ENCODE measurements at places on chromosomes 2 and 18.

DNA sequence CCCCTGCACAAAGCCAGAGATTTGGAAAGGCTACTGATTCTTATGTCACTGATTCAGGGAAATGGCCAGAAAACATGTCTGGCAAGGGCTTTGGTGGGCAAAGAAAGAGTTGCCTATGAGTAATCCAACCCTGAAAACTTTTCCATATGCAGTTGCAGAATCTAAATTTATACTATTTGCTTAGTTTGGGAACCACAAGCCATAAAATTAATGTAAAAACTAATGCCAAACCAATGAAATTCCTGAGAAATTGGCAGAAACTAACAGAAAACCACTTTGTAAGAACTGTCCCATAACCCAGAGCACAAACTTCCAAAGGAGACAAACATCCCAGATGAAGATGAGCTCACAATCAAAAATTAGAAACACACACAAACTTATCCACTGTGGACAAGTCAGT, 48.8 kb downstream of the TCF4 start:
- no peak for DNase-seq

GRCh38 chr2:11749646-11750349, 3.4 kb downstream of the LPIN1 start:
- DNase-seq, result no peak

GRCh38 chr2:59395119-59395518, 1154.0 kb upstream of the FANCL start:
- no peak for DNase-seq

GRCh38 chr18:38032516-38032915, 466.9 kb upstream of the CELF4 start:
- no peak for DNase-seq

GRCh38 chr2:169050476-169051240, 18.7 kb upstream of the DHRS9 start:
- no peak for DNase-seq

GRCh38 chr2:84879584-84880394, 1.1 kb downstream of the TRABD2A start:
- DNase-seq, result no peak

DNA sequence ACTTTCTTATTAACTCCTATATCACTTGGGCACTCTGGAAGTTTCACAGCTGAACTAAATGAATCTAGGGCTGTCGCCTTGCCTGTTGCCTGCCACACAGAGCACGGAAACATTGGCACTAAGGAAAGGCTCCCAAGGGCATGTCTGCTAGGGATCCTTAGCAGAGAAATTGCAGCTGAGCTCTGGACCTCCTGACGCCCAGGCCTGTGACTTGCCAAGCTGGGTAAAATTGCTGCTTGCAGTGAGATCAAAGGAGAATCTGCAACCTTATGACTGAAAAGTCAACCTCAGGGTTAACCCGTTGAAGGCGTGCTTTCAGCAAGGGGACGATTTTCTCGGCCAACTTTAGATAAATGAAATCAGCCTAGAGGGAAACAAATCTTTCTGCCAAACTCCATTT, 189.8 kb downstream of the NCK2 start:
- peak; percentile 5 for DNase-seq

- no peak for DNase-seq
These were observed 7.2 kb downstream of the HDLBP start for GRCh38 chr2:241308267-241308666.

DNA sequence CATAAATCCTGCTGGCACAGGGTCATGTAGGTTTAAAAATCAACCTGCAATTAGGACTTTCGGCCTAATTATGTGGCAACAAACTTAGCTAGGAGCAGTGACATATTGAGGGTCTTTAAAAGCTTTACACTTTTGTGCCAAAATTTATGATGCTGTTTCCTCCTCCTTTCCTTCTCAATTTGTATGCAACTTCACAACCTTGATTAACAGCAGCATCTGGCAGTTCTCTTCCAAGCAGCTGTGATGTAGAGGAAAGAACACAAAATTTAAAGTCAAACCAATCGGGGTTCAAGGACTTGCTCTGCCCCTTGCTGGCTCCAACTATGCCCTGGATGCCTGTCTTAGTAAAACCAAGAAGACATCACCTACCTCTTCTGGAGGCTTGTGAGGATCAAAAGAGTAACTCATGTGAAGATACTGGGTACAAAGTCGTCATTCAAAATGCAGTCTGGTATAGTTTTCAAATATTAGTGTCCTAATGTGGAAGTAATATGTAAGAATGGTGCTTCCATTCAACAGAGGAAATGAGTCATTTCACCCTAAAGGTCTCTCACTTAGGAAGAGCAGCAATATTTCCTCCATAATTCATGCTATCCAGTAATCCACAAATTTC, 94.7 kb downstream of the ANKRD44 start:
- no peak for DNase-seq

- DNase-seq, result no peak
These were observed 614.4 kb downstream of the CNTNAP5 start for GRCh38 chr2:124639524-124639923.

GRCh38 chr2:20195431-20196033, 29.4 kb downstream of the SDC1 start:
- DNase-seq, result no peak

DNA sequence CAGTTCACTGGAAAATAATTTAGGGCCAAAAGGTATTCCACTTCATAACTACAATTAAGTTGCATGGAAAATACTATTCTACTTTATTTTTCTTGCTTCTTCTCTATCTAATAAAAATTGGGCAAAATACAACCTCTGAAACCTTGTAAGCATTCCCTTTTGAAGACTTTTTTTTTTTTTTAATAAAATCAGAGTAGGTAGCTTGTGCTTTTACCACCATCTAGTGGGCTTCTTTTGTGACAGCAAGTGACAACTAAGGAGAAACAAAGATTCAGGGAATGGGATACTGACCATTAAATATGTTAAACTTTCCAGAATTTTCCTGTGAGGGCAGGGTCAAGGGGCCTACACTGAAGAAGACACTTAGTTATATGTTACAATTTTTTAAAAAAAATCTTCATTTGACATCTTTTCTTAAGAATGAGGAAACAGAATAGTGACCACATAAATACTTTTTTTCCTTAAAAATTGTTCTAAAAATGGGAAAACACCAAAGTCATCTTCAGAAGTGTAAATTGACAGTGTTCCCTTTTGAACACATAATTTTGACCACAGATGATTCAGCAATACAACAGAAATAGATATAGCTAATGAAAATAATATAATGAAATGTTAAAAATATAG, 1183.2 kb upstream of the ACVR2A start:
- DNase-seq, result no peak

DNA sequence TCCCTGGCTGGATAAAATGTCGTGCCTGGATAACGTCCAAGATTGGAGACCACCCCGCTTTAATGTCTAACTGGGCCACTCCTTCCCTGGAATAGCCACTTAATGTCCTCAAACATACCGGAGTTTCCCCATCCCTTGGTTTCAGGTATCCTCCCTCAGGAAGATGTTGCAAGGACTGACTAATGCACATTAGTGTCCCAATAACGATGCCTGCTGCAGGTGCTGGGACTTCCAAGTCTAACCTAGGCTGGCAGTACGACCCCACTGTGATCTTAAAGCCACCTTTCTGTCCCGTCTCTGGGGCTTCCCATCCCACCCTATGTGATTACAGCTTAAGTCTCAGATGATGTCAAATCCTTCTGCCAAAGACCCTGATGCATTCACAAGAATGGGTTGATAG, 1.1 kb upstream of the ATP6V1C2 start:
- no peak for DNase-seq

DNA sequence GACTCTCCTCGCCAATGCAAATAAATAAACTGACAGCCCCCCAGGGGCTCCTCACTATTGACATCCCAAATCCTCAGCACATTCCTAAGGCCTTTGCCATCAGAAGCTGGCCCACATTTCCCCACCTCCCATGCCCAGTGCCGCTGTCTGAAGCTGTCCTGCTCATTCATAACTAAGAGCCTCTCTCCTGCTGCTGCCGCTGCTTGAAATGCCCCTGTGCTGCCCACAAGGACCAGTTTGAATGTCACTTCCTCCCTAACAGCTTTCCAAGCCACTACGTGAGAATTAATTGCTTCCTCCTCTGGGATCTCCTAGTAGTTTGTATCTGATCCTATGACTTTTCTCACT, 151.6 kb upstream of the CAPN13 start:
- DNase-seq, result no peak

DNA sequence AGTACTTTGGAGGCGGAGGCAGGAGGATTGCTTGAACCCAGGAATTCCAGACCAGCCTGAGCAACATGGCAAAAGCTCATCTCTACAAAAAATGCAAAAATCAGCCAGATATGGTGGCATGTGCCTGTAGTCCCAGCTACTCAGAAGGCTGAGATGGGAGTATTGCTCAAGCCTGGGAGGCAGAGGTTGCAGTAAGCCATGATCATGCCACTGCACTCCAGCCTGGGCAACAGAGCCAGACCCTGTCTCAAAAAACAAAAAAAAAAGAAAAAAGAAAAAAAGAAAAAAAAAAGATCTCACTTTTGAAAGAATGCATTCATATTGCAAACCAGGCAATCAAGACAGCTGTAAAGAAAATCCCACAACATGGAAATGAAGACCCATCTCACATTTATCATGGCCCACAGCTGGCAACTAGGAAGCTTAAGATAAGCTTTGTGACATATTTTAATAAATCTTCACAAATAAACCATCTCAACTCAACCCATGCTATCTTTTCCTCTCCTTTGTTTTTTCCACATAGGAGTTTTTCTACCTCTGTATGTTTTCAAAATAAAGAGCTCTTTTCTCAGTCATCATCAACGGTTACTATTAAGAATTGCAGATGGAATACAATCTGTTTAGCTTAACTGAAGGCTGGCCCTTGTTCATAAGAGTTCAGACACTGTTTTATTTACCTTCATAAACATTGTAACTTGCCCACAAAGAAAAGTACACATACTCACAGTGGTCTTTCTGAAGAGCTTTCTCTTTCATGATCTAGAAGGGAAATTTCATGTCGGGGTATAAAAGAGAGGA, 137.0 kb downstream of the MREG start:
- no peak for DNase-seq

DNA sequence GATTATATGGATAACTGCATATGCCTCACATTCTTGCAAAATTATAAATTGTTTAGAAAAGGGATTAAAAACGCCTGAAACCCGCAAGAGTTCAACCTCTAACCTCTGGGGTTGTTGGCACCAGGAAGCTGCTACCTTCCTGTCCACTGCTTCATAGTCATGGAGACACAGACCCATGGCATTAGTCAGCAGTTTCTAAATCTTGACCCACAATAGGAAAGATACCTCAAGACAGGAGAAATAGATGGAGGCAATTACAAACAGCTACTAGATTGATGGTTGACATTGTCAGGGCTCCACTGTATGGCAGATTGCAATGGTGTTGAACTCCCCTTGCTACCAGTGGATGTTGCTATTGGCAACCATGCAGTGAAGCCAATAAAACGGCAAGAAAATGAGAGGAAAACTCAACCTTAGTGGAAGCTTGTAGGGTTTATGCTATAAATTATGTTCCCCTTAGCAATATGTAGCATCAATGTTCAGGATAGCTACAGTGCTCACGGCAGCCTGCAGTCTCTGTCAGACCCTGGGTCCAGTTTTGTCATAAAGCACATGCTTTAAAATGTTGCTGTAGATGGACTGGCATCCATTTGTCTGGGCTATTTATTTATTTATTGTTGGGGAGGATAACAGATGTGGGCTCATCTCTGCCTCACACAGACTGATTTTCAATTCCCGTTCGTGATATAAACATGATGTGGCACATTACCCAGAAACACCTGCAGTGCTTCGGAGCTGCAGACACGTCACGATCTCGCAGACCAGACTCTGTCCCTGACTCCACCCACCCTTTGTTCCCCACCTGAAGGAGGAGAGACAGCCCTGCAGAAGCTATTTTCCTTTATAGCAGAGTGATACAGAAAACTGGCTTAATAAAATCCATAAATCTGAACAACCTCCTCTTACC, 233.4 kb downstream of the AGPS start:
- no peak for DNase-seq

DNA sequence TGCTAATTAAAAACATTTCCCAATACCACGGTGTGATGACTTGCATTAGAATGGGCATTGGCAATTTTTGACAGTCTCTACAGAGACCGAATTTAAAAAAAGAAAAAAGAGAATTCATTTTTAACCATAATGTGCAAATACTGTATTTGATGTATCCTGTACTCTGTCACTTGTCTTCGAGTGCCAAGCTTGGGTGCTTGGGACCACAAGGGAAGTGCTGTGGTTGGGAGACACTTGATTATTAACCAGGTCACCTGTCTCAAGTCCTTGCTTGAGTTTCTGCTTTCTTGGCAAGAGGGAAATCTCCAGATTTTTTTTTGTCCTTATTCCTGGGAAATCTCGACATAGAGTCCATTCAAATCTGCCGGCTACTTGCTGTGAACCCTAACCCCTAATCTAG, 209.0 kb downstream of the MC4R start:
- DNase-seq, result no peak

Measured in activated T-helper 1 cell treated with Interleukin-2 at 50 U/mL for 16 hours (primary cell).